ENCODE measurements at places on chromosomes 2 and 18.

DNA sequence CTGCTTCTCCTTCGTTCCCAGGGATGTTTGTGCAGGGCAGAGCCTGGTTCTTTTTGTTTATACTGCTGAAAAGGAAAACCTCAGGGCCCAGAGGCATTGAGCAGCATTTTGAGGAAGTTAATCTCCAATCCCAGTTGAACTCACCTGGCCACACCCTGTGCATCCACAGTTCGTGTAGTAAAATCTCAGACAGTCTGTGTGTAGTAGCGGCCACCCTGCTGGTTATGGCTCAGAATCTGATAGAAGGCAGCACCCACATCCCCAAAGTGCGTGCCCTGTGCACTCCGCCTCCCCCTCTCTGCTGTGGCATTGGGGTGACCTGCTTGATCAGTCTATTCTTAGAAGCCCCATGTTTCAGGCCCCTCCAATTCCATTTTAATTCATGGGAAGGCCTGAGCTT lies 10.9 kb downstream of the TRIB2 start:
- DNase-seq: peak; percentile 29

- no peak for DNase-seq
These were observed 1005.4 kb upstream of the DDX18 start for GRCh38 chr2:116809109-116809508.

GRCh38 chr2:43221124-43221762 lies 5.2 kb downstream of the ZFP36L2 start:
- peak; percentile 64 for DNase-seq

GRCh38 chr2:9975805-9976447 lies 24.4 kb downstream of the GRHL1 start:
- peak; percentile 25 for DNase-seq

DNA sequence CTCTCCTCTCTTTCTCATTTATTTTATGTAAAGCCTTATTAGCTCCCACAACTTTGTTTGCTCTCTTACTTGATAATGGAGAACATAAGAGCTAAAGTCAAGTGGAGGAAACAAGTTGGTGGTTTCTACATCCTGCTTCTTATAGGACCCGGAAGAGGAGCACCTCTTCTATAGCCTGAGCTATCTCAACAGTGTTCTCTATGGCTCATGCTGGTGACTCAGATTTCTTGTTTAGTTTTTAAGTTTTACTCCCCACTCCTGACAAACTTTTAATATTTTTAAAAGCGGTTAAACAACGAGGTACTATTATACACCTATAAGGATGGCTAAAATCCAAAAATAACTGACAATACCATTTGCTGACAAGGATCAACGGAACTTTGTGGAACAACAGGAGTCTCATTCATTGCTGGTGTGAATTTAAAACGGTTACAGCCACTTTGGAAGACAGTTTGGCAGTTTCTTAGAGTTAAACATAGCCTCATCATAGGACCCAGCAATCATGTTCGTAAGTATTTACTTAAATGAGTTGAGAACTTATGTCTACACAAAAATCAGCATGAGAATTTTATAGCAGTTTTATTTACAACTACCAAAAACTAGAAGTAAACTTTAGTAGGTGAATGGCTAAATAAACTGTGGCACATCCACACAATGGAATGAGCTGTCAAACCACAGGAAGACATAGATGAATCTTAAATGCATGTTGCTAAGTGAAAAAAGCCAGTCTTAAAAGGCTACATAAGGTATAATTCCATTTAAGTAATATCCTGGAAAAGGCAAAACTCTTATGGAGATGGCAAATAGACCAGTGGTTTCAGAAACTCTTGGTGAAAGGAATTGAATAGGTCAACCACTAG lies 12.7 kb upstream of the CDC42EP3 start:
- no peak for DNase-seq

GRCh38 chr2:207254591-207255464 lies 89.1 kb upstream of the KLF7 start:
- DNase-seq: peak; percentile 23

DNA sequence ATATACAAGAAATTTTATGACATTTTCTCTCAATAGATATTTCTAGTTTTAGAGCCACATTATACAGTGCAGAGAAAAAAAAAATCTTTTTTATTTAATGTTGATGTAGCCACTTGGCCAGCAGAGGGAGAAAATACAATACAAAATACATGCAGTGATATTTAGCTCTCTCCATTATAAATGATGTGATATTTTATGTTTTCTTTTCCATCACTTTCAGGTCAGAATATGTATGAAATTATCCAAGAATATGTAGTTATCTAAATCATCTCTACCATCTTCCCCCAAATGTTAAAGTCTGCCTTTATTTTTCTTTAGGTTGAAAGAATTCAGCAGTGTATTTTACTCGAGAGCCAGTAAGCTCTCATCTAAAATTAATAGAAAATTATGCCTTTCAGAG lies 533.6 kb upstream of the FSHR start:
- DNase-seq: peak; percentile 3

GRCh38 chr2:205585449-205586383 lies 96.6 kb upstream of the NRP2 start:
- no peak for DNase-seq

DNA sequence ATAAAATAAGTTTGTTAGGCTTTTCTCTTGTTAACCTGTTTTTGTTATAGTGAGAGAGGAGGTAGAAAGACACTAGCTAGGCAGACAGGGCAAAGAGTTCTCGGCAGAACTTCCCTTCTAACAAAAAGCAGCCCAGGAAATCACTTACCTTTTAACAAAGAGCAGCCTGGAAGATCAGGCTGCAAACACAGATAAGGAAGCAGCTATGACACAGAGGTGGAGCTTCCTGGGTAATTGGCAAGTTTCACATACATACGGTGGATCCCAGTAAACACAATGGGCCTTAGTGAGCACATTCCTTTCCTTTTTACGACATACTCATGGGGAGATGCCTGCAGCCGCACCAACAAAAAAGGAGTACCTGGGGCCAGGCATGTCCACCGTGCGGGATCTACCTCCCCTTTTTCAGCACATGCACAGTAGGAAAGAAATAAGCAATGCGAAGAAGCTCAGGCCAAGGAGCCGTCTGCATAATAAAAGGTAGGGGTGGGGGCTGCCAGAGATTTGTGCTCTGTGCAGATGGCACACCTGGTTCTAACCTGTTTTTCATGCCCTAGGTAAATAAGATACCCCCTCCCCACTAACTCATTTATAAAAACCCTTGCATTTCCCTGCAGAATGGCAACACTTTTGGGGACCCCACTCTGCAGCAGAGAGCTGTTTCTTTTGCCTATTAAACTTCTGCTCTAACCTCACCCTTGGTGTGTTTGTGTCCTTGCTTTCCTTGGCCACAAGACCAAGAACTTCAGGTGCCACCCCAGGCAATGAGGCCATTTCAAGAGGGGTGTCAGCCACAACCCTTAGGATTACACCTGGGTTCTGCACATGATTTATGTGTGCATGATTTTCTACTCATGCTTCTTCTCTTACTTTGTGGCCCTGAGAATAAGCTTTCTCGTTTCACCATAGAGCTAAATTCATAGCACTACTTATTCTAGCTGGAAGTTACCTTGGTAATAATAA lies 26.5 kb downstream of the MDH1 start:
- no peak for DNase-seq

DNA sequence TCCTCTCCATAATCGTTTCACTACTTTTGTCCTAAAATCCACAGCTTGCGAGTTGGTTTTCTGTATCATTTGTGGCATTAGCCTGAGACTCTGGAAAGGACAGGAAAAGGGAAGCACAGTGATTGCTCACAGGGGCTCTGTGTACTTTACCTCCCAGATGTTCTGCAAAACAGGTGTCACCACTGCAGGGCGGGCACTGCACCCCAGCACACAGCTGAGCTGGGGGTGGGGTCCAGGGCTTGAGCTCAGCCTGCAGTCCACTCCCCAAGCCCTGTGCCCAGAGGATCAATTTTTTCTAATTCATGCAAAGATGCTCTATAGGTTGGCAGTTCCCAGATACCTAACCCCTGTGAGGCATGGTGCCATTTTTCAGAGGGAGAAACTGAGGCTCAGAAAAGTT lies 119.4 kb upstream of the GLI2 start:
- DNase-seq: no peak

DNA sequence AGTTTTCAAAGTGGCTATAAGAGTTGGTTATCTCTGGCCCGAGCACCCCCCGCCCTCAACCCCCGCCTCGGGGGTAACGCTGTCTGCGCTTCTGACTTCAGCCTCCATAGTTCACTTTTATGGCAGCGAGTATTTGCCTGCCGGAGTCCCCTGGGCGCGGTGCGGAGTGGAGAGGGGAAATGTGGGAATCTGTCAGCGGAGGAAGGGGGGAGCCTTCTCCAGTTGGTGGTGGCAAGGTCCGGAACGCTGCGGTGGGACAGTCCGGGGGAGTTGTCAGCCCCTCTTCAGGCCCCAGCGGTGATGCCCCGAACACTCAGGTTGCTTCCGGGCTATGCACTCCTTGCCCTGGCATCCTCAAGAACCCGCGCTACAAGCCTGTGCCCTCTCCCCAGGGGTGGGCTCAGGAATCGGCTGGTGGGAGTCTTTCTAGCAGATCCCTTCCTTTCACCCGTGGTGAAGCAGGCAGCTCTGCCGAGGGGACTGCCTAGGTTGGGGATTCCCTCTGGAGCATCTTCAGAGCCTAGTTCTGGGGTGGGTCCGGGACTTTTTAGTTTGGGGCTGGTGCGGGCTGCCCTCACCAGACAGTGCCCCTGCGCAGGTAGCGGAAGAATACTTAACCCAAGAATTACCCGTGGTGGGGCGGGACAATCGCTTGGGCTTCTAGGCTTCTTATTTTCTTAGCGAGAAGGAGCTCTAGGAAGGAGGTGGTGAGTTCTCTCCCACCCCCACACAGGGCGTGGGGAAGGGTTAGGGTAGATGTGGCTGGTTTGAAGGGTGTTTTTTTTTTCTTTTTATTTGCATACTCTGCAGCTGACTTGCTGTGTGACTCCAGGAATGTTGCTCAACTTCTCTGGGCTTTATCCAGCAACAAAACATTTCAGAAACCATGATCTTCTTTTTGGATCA lies 1.6 kb downstream of the ATOH8 start:
- DNase-seq: no peak

All from RPMI8226 (cell line).